Ureter (tissue), 1 donor: ENCODE measurements at places on chromosomes 2 and 18. TPM values are rescaled to one million over a fixed set of nuclear protein-coding genes. Genes with fewer than 3 reads are reported as not detected.

Gene ACP1
- total RNA-seq: 97.5 TPM

DNA sequence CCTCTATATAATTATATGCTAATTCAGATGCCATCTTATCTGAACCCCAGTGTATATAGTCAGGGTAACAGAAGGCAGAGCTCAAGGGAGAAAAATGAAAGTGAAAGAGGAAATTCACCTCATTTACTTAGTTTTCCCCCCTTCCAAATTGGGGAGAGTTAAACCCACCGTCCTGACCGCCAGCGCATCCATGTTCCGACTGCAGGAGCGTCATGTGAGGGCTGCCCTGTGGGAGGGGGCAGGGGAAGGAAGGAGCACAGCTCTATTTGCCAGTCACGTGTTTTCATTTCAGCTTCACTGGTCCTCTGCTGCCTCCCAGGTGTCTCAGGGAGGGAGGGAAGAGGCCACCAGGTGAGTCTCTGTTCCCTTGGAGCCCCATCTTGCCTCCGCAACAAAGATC, 13.2 kb downstream of the CNNM4 start:
- DNase-seq: no peak

Gene CGREF1
- total RNA-seq: 1.9 TPM

Gene ZEB2
- 92.4 TPM for total RNA-seq

Gene CCDC148
- 3.4 TPM for total RNA-seq

Gene DYSF
- total RNA-seq: 15.2 TPM

Gene ALMS1
- 36.3 TPM for total RNA-seq

DNA sequence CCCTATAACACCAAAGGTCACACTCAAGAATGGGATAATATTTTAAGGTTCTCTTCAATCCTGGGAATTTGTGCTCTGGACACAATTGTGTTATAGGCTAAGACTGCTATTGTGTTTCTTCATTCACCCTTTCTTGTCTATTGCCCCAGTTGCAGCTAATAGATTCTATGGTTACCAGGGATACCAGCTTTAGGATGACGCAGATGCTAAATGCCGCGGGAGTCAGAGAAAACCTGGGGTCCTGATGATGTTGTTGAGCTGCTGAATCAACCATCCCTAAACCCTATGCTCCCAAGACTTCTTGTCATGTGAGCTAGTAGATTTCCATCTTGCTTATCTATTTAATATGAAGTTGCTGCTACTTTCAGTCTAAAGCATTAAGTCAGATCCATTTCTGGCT, 5.4 kb downstream of the CRYGD start:
- DNase-seq: no peak

DNA sequence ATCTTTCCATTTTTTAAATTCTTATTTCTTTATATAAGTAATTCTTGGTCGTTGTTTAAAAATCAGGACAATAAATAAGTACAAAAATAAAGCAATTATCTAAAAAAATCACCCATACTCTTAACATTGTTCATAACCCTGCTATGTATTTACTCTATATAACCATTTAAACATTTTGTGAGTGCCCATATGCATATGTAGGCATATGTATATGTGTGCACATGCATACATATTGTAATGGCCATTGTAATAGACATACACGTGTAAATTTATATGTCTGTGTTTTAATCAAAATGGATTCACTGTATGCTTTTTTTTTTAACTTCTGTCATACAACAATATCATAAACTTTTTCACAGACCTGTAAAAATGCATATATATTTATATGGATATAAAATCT, 25.6 kb downstream of the DNAJC10 start:
- no peak for DNase-seq

DNA sequence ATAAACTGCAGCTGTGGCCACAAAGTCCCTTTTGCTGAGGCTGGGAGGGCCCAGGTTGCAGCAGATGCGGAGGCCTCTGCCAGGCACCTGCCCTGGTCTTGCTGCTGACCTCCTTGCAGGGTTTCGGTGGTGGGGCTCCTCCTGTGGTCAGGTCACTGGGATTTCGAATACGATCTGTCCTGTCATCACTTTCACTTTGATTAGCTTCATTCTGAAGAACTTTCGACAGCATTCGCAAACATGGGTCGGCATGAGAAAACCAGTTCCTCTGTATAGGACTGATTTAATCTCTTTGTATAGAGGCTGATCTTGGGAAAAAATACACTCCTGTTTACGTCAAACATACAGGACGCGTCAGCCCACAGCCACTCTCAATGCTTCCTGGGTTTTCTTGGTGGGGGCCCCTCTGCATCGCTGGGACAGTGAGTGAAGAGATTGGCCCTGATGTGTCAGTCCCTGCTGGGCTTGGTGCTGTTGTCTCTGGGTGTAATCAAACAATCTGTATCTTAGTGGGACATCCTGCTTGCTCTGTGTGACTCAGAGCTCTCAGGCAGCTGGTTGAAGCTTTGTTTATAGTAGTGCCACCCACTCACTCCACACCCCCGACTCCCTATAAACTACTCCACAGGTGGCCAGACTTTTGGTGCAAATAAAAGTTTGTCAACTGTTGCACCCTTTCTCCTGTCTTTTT, 209.4 kb upstream of the CXCR4 start:
- no peak for DNase-seq

Gene LRRC30
- total RNA-seq: not detected
